C1 segment of cervical spinal cord (tissue), 14 donors: ENCODE measurements at places on chromosomes 1 and 21.

DNA sequence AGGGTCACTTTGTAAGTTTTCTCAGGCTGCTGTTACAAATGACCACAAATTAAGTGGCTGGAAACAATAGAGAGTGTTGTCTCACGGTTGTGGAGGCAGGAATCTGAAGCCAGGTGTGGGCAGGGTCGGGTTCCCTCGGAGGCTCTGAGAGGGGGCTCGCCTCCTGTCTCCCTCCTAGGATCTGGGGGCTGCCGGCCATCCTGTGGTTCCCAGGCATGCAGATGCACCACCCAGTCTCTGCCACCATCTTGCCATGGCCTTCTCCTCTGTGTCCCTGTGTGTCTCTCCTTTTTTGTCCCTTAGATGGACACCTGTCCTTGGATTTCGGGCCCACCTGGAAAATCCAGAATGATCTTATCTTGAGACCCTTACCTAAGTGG, 4.8 kb downstream of the TP73 start:
- DNase-seq, result no peak

DNA sequence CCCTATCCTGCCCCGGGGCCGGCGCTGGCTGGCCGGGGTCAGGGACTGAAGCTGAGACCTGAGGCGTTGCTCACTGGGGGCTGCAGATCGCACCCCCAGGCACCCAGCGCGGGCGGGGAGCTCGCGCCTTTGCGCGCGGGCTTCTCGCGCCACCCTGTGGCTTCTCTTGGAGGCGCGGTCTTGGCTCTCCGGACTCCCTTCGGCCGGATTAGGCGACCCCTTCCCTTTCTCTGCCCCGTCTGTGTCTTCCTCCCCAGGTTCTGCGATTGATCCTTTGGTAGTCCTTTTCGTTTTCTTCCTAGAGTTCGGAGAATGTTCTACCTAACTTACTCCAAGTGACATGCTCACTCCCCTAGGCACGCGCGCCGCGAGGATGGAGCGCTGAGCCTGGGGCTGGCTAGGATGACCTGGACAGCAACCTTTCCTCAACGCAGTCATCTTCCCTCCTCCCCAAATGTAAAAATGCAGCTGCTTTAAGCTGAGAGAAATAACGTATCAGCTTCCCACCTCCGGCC, 495 bp upstream of the NTRK1 start:
- no peak for DNase-seq

- DNase-seq, result no peak
Measured at GRCh38 chr1:25204797-25205480, 27.4 kb downstream of the SYF2 start.

DNA sequence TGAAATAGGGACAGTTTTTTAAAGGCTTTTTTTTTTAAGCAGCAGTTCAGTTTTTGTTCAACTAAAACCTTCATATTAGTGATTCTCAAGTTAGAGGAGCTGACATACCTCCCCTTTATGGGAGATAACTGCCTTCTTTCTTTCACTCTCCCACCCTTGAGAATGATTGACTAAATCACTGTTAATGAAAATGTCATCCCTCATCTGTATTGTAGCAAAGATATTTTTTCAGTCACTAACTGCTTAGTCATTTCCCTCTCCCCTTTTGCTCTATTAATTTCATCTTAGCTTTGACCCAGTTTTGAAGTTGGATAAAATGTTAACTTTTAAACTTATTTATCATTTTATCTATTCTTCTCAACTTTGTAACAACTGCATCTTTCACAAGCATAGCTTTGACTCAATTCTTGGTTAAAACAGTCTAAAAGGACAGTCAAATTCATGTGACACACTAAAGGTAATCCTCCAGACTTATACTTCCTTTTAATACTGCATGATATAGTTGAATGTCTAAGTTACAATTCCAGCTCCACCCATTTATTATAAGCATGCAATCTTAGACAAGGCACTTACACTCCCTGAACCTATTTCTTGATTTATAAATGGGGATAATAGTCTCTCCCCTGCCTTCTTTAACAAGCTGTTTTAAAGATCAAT, 17.1 kb downstream of the CAPZA1 start:
- no peak for DNase-seq

- DNase-seq, result no peak
Measured at GRCh38 chr21:43816611-43817071, 27.3 kb downstream of the RRP1 start.

DNA sequence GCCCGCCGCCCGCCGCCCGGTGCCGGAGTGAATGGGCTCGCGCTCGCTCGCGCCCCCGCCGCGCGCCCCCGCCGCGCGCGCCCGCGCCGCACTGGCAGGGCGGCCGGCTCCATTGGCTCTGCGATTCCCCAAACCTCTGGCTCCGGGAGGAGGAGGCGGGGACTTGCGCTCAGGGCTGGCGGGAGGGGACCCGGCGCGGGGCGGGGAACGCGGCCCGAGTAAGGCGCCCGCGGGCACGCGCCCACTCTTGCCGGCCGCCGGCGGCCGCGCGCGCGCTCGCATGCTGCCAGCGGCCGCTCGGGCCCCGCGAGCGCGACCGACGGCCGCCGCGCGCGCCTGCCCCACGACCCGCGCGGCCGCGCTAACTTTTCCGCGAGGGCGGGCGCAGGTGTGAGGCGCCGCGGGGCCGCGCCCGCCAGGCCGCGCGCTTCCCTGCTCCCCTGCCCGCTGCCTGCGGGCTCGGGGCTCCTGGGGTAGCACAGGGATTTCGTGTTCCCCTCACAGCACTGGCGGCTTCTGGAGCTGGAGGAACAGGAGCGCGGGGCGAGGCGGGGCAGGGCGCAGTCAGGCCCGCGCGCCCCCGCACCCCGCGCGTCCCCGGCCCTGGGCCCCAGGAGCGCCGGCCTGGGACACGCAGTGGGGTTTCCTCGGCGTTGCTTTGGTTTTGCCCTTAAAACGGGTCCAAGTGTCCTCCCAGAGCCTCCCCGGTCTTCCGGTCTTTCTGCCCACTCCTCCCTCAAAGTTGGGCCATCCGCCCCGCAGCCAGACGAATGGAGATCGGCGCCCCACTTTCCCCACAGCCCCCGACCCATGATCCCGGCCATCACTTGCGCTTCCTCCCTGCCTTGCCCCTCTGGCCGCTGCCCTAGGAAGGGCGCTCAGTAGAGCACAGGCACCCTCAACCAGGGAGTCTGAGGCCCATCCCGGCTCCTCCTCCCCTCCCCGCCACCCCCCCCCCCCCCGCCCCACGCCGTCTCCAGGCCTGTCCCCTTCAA, 101.5 kb downstream of the CASZ1 start:
- DNase-seq, result peak; percentile 62

- no peak for DNase-seq
Measured at GRCh38 chr1:212650228-212650627, 41.7 kb downstream of the ATF3 start.

DNA sequence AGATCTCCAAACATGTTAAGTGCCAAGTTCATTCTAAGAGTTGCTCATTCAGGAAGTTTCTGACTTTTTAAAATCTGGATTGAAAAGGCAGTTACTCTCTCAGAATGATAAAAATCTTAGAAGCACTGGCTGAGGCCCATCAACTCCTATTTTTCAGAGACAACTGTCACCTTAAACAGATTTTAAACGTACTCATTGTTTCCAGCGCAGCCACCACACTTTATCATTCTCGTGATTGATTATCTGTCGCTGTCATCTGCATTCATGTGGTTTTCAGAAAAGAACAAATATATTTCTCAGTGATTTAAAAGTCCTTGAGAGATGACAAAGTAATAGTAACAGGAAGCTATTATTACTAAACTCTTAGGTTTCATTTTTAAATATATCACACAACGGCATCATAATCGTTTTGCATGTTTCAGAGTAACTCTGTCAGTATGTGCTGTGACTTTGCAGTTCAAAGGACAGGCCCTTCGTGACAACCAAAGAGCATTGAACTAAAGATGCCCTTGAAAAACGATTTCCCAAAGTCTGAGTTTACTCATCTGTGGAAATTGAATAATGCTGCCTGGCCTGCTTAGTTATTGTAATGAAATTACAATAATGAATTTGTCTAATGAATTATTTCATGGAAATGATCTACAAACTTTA, 14.9 kb upstream of the KCNK1 start:
- no peak for DNase-seq

GRCh38 chr1:17187051-17187450, 17.9 kb upstream of the PADI1 start:
- DNase-seq, result no peak

- DNase-seq, result no peak
Measured at GRCh38 chr1:2276803-2277580, 48.9 kb downstream of the SKI start.

GRCh38 chr1:85343213-85343611, 66.8 kb upstream of the BCL10 start:
- no peak for DNase-seq

DNA sequence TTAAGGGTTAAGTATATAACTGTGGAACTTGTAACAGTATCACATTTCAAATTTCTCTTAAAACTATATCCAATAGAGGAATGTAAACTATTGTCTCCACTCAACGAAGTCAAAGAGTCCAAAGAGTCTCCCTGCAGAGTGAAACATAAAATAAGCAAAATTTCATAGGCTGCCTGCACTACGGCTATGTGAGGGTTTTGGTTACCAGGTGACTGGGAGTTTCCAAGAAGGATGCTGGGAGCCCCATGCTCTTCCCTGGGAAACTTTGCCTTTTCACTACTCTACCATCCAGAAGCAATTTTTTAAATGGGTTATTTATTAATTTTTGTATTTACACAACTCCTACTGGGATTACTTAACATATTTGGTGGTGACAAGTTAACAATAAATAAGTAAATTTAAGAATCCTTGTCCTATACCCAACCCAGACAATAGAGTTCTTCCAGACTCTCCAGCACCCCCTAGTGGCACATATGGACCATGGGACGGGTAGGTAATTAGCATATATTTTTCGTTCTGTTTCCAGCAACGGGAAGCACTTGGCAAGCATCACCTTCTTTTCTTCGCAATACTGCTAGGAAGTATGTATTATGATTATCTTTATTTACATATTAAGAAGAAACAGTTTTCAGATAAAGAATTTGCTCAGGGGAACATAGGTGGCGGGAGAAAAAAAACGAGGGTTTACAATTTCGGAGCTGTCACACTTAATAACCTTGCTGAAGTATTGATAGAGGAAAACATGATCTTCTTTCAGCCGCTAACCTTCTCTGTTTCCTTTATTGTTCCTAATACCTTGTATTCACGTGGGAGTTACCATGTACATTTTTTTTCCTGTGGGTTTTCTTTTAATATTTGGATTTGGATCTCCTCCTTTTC, 3.5 kb downstream of the FMO2 start:
- DNase-seq, result no peak

DNA sequence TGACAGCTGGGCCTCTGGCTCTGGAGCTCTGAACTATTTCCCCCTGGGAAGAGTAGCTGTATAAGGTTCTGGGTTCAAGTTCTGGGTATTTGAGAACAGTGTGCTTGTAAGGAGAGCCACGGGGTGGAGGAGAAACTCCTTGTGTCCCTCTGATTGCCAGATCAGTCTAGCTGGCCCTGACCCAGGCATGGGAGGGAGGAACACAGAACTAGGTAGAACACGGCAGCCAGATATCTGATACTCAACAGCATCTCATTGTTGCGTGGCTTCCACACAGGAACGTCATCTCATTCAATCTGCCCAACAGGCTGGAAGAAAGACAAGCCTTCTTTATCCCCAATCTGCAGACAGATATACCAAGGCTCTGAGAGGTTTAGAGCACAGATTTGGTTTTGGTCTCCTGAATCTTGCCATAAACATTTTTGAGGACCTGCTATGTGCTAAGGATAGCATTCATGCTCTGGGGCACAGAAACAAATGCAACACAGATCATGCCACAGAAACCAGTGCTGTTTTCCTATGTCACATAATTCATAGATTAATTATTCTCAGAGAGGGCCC, 83.8 kb downstream of the PLXNA2 start:
- no peak for DNase-seq
